ENCODE measurements at places on chromosomes 11 and 22.

DNA sequence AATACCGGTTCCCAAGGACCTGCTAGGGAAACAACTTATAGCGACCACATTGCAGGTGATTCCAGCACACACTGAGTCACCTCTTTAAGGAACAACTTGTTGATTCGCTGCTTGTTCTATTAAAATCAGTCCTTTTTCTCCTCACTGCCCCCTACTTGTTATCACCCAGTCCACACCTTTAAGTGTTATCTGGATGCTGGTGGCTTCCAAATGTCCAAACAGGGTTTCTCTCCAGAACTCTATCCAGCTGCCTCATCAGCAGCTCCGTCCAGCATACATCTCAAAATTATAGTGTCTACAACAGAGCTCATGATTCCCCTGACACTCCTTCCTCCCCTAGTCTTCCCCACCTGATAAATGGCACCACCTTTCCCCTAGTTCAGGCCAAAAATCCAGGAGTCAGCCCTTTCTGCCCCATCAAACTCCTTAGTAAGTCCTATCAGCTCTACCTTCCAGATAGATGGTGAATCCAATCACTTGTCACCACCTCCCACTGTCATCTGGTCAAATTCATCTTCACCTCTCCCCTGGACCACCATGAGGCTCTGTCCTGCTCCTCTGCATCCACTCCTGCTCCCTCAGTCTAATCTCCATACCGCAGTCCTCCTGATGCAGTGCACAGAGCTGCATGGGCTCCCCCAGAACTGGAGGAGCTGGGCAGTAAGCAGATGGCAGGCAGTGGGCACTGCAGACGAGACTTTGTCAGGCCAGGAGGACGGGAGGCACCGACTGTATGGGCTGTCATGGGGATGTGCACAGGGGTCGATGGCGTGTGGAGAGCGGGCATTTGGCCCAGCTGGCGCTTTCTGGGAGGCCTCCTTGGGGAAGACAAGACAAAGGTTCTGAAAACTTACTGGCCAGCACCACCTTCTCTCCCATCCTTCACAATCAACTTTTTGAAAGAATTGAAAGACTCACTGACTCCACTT lies 19.3 kb downstream of the IL10RA start:
- no peak for DNase-seq

GRCh38 chr11:110833033-110833484 lies 120.8 kb upstream of the ARHGAP20 start:
- DNase-seq: no peak

DNA sequence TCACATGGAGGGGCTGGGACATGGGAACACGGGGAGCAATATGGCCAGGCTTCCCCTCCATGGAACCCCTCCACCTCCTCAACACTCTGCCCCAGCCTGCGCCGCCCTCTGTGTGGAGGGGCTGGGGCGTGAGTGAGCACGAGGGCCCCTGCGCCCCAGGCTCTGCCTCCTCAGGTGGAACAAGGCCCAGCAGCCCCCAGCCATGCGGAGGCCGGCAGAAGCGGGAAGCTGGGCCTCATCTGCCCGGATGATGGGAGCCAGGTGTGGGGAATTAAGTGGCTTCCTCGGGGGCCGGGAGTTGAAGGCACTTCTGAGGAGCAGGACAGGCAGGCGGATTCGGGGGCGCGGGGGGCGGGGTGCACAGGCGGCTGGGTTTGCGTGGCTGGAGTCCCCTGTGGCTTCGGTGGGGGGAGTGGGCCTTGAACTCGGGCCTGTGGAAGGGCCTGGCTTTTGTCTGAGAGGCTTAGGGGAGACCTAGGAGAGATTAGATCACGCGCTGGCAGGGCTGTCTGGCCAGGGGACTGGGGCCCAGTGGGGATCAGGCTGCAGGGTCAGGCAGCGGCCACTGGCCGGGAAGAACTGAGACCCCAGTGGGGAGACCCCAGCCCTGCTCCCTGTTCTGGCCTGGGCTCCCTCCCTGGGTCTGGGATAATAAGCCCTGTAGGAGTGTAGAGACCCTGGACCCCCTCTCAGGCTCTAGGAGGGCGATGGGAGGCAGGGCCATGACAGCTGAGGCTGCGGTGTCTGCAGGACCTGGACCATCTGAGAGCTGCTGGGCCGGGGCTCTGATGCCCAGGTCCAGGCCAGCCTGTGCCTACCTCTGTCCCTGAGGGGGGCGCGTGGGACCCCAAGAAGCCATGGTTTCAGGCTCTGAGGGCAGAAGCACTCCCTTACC lies 13.3 kb downstream of the PRR33 start:
- peak; percentile 32 for DNase-seq

- no peak for DNase-seq
Measured at GRCh38 chr11:35033011-35033410, 106.0 kb upstream of the CD44 start.

GRCh38 chr11:36041988-36042611 lies 98.2 kb downstream of the LDLRAD3 start:
- DNase-seq: no peak

DNA sequence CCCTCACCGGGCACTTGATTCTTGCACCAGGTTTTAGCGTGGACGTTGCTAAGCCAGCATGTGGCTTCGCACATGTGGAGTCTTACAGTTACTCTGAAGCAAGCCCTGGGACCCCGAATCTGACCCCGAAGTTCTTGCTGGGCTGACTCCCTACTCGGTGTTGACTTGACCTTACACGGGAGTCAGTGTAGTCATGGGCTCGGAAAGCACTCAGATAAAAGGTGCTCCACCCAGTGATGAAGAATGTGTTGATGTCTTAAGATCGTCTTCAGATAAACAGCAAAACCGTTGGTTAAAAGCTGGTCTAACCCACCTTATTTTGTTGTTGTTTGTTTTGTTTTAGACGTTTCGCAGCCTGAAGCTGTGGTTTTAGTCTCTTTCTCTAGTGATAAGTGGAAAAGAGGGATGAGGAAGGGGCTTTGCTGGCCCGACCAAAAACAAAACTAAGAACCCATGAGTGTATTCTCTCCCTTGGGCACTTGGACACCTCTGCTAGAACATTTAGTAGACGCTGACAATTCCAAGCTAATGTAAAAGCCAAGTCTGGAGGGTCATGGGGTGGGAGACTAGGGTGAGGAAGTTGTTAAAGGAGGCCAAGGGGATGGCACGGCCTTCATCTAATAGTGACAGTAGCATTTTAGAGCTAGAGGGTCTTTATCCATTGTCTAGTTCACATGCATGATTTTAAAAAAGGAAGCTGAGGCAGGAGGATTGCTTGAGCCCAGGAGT lies 69.9 kb downstream of the BCR start:
- no peak for DNase-seq

- DNase-seq: no peak
Measured at GRCh38 chr11:124899383-124900145, 1.9 kb upstream of the ROBO4 start.

DNA sequence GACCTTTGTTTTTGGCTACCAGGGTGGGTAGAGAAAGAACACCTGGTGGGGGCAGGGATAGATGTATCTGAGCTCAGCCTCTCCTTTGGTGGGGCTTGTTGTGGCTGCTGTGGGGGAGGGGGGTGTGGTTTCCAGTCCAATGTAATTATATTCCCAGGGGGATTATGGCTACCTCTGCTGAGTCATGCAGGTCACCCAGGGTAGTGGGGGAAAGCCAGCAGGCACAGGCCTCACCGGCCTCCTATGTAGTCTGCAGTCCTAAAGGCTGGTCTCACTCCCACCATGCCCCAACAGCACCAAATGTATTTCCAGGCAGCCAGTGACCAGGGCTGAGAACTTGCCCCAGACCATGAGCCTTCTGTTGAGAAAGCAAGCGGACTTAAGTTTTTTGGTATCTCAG lies 119.6 kb downstream of the DYNC2H1 start:
- no peak for DNase-seq

All from heart right ventricle (tissue), 16 donors.